ENCODE measurements at places on chromosomes 7 and 10. TPM values are rescaled to one million over a fixed set of nuclear protein-coding genes. Genes with fewer than 3 reads are reported as not detected.

Gene PDZD7
- 1.3 TPM for total RNA-seq

Gene CH25H
- total RNA-seq = not detected

Gene C10orf67
- total RNA-seq = not detected

Gene VWA2
- not detected for total RNA-seq

Gene PHYHIPL
- not detected for total RNA-seq

Gene WIPF3
- total RNA-seq = not detected

Gene ADAMTS14
- total RNA-seq = 1.3 TPM

All from cardiac atrium fibroblast (primary cell).